ENCODE measurements at places on chromosomes 4 and X. TPM values are rescaled to one million over a fixed set of nuclear protein-coding genes. Genes with fewer than 3 reads are reported as not detected.

BRS3 gene
- total RNA-seq, result not detected

KLHL13 gene
- 0.26 TPM for total RNA-seq

DMRTC1 gene
- not detected for total RNA-seq

SATL1 gene
- not detected for total RNA-seq

All from A549 treated with AZD2906 at 1 μM for 4 hours (cell line).